ENCODE measurements at places on chromosomes 7 and 10. TPM values are rescaled to one million over a fixed set of nuclear protein-coding genes. Genes with fewer than 3 reads are reported as not detected.

FBXL13 gene
- 4.8 TPM for total RNA-seq

DNA sequence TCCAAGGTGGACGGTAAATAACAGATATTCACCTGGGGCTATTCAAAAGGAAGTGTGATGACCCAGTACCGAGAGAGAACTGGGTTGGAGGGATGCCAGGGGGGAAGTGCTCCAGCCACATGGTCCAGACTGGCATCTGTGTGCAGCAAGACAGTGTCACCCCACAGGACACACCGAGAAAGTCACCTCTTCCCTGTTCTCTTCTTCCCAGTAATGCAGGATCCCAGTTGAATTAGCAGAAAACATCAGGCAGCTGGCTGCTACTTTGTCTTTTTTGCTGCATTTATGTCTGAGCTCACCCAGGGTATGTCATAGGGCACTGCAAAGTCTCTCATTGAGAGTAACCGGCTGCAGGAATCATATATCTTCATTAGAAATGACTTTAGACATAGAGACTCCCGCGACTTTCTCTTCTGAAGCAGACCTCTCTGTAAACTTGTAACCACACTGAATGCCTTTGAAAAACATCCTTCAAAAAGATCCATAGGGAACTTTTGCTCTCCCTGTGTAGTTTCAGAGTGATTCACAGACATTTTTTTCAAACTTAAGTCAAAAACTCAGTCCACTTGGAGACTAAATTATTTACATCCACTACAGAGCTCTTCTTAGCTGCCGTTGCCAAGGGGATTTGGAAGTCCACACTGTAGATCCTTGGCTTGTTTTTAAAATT is 609.0 kb upstream of the DPP6 start:
- no peak overlapping the region for H3K4me3 ChIP-seq
- no peak overlapping the region for H3K27ac ChIP-seq
- peak; percentile 95 for DNase-seq
- H3K27me3 ChIP-seq, result no peaks in the 10 kb centered on the region
- no peaks in the 10 kb centered on the region for H3K36me3 ChIP-seq

IFIT1B gene
- not detected for total RNA-seq

- H3K36me3 ChIP-seq, result no peaks in the 10 kb centered on the region
- H3K4me1 ChIP-seq, result peaks cover 2% of the 10 kb centered on the region
- no peaks in the 10 kb centered on the region for H3K27me3 ChIP-seq
Observed at GRCh38 chr7:40301486-40302068, 166.8 kb downstream of the SUGCT start.

- no peak overlapping the region for H3K4me3 ChIP-seq
- no peak overlapping the region for H3K27ac ChIP-seq
- no peak for DNase-seq
- no peaks in the 10 kb centered on the region for H3K27me3 ChIP-seq
- no peaks in the 10 kb centered on the region for H3K36me3 ChIP-seq
Observed at GRCh38 chr10:84248794-84249193, 3.9 kb downstream of the RGR start.

- no peaks in the 10 kb centered on the region for H3K36me3 ChIP-seq
- DNase-seq, result no peak
- no peak overlapping the region for H3K4me3 ChIP-seq
- H3K27ac ChIP-seq, result no peak overlapping the region
Observed at GRCh38 chr7:156327474-156327873, 313.1 kb upstream of the RNF32 start.

GRCh38 chr7:81469869-81470723 is 299.8 kb downstream of the HGF start:
- H3K27ac ChIP-seq, result no peak overlapping the region
- no peaks in the 10 kb centered on the region for H3K4me1 ChIP-seq
- H3K27me3 ChIP-seq, result no peaks in the 10 kb centered on the region
- DNase-seq, result peak; percentile 68
- no peaks in the 10 kb centered on the region for H3K36me3 ChIP-seq

HYAL4 gene
- total RNA-seq, result not detected

DNA sequence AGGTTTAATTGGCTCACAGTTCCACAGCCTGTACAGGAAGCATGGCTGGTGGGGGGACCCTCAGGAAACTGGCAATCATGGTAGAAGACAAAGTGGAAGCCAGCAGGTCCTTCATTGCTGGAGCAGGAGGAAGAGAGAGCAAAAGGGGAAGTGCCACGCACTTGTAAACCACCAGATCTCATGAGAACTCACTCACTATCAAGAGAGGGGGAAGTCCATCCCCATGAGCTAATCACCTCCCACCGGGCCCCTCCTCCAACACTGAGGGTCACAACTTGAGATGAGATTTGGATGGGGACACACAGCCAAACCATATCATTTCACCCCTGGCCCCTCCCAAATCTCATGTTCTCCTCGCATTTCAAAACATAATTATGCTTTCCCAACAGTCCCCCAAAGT is 171.9 kb upstream of the CACNA2D1 start:
- H3K4me3 ChIP-seq, result no peak overlapping the region
- H3K4me1 ChIP-seq, result no peaks in the 10 kb centered on the region
- H3K36me3 ChIP-seq, result no peaks in the 10 kb centered on the region

CALML3 gene
- total RNA-seq, result not detected

GRCh38 chr10:31215052-31215451 is 104.0 kb upstream of the ZEB1 start:
- H3K4me3 ChIP-seq, result no peak overlapping the region
- no peaks in the 10 kb centered on the region for H3K27me3 ChIP-seq
- H3K27ac ChIP-seq, result no peak overlapping the region
- DNase-seq, result no peak
- no peaks in the 10 kb centered on the region for H3K36me3 ChIP-seq
- H3K4me1 ChIP-seq, result no peaks in the 10 kb centered on the region

GRCh38 chr10:132248455-132249225 is 59.1 kb downstream of the STK32C start:
- no peaks in the 10 kb centered on the region for H3K36me3 ChIP-seq
- no peak overlapping the region for H3K27ac ChIP-seq

DNA sequence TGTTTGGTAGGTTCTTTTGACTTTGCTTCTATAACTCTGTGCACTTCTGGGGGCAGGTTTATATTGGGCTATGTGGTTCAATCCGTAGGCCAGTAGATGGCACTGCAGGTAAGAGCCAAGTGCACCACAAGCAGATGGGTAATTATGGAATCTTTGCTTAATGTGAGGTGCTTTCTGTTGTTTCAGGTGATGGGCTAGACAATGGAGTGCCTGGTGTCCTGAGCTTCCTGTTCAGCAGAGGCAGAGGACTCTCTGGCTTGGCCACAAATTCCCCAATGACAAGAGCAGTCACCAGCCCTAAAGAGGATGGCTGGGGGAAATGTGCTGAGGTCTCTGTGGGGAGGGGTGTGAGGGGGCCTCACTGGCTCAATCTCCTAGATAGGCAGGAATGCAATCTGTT is 455.0 kb downstream of the CCSER2 start:
- H3K4me3 ChIP-seq, result no peak overlapping the region
- peak; percentile 55 for DNase-seq

GRCh38 chr7:73435471-73436009 is 2.0 kb downstream of the FZD9 start:
- no peaks in the 10 kb centered on the region for H3K36me3 ChIP-seq
- no peak overlapping the region for H3K4me3 ChIP-seq
- no peaks in the 10 kb centered on the region for H3K4me1 ChIP-seq
- H3K27me3 ChIP-seq, result no peaks in the 10 kb centered on the region
- no peak for DNase-seq
- H3K27ac ChIP-seq, result no peak overlapping the region

POM121C gene
- 47.2 TPM for total RNA-seq

DNA sequence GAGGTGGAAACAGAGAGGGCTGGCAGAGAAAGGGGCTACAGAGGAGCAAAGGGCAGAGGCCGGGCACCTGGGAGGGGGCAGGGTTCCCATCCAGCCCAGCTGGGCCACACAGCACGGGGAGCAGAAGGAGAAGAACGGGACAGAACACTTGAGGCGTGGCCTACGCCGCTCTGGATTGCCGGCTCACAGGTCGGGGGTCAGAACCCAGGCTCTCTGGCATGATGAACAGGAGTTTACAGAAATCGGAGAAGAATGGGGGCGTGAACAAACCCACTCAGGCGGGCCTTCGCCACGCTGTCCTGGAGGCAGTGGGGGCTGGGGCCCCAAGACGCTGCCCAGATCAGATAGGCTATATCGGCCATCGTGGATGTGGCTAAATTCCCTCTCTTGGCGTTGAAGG is 362.2 kb upstream of the SHH start:
- no peaks in the 10 kb centered on the region for H3K27me3 ChIP-seq
- no peak for DNase-seq
- H3K27ac ChIP-seq, result no peak overlapping the region
- no peaks in the 10 kb centered on the region for H3K4me1 ChIP-seq
- H3K36me3 ChIP-seq, result no peaks in the 10 kb centered on the region

All from kidney (tissue), 22 donors.